Mesenteric fat pad (tissue), 1 donor: ENCODE measurements at places on chromosomes 11 and 22. TPM values are rescaled to one million over a fixed set of nuclear protein-coding genes. Genes with fewer than 3 reads are reported as not detected.
A peak's percentile ranks its signal among the peaks of the same experiment; 100 is the strongest.

KLHDC7B gene
- total RNA-seq, result 0.10 TPM

DNA sequence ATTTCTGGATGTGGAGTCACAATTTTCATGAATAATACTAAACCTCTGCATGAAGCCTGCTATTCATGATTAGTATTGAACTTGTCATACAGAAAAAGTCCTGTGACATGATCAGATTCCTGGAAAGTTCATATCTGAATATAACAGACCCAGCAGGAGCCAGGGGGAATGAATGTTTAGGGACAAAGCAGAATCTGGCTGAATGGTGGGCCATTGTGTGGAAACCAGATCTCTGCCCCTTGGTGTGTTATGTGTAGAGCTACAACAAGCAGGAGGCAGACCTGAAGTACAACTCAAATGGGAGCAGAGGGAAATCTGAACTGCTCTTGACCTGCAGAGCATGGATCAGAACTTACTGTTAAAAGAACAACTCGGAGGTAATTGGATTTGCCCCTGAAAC is 30.3 kb downstream of the KREMEN1 start:
- DNase-seq, result no peak

DNA sequence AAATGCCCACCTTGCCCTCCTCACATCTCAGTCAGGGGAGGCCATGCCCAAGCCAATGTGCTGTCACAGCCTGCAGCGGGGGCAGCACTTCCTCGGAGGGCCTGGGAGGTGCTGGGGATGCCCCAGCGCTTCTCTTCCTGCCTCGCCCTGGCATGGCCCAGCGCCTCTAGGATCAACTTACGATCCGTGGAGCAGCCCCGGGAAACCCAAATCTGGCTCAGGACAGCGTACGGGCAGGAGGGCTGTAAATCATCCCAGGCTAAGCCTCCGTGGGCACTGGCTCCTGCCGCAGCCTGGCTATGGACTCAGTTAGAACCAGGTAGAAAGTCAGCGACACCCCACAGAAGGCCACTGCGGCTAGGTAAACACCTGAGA is 60.9 kb upstream of the EMID1 start:
- DNase-seq, result peak; percentile 83

DNA sequence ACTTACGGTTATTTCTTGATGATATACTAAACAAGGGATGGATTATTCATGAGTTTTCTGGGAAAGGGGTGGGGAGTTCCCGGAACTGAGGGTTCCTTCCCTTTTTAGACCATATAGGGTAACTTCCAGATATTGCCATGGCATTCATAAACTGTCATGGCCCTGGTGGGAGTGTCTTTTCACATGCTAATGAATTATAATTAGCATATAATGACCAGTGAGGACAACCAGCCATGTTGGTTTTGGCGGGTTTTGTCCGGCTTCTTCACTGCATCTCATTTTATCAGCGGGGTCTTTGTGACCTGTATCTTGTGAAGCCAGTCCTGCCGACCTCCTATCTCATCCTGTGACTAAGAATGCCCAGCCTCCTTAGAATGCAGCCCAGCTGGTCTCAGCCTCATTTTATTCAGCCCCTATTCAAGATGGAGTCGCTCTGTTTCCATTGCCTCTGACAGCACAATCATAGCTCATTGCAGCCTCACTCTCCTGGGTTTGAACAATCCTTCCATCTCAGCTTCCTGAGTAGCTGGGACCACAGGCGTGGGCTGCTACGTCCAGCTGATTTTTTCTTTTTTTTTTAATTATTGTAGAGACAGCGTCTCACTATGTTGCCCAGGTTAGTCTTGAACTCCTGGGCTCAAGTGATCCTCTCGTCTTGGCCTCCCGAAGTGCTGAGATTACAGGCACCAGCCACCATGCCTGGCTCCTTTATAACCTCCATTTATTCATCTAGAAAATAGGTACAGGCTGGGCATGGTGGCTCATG is 52.6 kb upstream of the EMID1 start:
- DNase-seq, result peak; percentile 2

DNA sequence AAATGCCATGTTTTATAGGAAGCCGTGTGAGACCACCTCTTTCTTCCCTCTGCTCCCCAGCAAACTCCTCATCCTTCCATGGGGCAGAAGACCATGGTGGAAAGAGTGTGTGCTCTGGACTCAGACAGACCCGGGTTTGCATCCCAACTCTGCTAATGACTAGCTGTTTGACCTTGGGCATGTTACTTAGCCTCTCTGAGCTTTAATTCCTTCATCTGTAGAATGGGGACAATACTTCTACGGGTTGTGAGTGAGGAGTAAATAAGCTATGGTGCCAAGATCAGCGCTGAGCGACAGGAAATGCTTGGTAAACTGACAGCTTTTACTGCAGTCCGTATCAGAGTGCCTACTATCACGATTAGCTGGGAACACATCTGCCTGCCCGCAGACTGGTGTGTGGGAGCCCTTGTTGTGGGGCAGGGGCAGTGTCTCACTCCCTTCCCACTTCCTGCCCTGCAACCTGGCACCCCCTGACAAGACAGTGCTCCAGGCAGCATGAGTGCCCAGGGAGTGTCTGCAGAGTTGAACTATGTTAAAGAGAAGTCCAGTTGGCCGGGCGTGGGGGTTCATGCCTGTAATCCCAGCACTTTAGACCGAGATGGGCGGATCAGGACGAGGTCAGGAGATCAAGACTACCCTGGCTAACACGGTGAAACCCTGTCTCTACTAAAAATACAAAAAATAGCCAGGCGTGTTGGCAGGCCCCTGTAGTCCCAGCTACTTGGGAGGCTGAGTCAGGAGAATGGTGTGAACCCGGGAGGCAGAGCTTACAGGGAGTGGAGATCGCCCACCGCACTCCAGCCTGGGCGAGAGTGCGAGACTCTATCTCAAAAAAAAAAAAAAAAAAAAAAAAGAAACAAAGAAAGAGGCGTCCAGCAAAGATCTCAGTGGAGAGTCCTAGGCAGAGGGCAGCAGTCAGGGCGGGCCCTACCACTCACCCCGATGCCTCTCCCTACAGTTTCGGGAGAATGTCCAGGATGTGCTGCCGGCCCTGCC is 2.2 kb downstream of the SEC14L2 start:
- DNase-seq, result no peak

DNA sequence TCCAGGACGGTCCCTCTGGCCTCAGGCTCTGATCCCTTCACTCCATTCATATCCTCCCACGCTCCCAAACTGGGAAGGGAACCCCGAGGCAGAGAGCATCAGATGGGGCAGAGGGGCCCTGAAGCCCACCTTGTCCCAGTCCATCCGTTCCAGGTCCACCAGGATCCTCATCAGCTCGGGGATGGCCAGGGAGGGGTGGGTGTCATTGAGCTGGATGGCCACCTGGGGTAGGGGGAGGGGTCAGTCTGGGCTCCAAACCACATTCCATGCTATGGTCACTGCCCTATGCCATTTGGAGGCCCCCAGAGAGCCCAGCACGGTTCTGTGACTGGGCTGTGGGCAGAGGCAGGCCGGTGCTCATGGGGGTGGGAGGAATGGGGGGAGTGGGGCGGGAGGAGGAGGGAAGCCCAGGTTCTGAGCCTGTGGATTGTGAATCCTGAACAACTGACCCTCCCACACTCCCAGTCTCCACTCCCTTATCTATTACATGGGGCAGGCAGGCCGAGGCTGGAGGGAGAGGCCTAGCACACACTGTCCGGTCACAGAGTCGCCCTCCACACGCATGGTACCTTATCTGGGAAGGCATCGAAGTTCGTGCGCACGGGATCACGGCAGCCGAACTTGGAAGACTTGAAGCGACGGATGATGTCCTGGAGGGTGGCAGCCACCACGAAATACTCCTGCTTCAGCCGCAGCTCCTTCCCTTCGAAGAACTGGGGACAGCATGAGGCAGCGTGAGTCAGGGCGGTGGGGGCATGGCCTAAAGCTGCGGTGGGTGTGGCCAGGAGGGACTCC is 5.5 kb downstream of the PYGM start:
- peak; percentile 43 for DNase-seq

DNA sequence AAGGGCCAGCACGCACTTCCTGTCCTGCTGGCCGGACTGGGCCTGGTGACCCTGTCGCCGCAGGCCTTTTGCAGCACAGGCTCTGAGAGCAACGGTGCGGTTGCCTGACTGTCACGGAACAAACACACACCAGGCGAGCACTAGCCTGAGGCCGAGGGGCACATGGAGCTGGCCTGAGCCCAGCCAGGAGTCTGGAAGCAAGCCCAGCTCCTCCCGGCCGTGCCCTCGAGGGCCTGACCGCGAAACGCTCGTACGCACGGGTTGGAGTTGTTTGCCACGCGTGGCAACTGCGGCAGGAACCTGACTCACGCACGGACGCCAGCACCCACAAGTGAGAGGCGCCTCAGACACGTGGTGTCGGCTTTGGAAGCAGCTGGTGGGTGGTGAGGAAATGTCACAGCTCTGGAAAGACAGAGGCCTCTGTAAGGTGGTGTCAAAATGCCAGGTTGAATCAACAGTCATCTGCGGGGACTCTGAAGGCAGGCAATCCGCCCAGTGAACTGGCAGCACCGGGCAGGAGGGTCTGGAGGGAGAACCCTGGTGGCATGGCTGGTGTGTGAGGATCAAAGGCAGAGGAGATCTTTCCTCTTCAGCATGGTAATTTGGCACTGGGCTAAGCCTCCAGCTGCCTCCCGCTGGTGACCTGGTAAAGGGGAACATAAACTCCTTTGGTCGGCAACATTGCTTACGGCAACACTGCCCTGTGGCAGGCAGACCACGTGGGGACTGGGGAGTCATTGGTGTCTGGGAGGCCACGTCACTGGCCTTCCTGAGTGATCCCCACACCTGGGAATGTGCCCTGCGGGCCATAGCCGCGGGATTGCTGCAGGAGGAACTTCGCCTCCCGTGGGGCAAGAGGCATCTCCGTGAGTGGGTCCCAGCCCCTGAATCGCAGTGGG is 15.3 kb upstream of the IL17REL start:
- DNase-seq, result peak; percentile 88

DNA sequence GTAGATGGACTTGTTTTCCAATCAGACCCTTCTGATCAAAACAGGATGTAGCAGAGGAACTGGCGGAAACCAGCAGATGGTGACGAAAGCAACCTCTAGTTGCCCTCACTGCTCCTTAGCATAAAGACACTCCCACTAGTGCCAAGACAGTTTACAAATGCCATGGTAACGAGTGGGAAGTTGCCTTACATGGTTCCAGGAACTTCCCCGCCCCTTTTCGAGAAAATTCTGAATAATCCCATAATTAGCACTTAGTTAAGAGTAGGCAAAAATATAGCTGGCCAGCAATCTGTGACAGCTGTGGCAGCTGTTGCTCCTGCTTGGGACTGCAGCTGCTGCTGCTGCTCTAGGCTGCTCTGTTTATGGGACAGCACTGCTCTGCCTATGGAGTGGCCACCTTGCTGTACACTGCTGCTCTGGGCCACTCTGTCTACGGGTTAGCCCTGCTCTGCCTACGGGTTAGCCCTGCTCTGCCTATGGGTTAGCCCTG is 33.4 kb upstream of the SORL1 start:
- no peak for DNase-seq

DNA sequence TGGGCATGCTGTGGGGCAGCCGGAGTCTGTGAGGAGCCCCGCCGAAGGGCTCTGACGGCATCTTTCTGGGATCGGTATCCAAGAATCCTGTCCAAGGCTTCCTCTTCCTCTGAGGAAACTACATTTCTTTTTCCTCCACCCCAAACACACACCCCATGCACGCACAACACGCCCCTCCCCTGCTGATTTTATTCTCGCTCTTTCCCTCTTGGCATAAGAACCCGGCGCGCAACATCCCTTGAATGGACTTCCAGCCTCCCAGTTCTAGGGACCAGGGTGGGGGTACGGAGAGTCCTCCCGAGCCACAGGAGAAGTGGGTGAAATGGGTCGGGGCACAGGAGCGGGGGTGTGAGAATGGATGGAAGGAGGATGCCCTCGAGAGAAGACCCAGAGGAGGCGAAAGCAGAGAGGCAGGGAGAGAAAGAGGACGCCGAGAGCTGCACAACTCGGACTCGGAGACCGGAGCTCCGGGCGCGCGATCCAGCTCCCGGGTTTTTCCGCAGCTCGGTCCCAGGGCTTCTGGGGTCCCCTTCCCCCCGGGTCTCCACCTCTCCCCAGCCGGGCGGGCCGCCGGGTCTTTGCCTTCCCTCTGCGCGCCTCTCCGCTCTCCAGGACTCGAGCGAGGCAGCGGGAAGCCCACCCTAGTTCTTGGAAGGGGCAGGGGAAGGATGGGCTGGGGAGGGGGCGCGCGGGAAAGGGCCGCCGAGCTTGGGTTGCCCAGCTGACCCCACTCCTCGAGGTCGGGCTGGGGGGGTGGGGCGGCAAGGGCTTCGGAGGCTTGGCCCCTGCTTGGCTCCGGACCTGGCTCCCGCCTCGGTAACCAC is 1.5 kb upstream of the LARGE1 start:
- no peak for DNase-seq

DNA sequence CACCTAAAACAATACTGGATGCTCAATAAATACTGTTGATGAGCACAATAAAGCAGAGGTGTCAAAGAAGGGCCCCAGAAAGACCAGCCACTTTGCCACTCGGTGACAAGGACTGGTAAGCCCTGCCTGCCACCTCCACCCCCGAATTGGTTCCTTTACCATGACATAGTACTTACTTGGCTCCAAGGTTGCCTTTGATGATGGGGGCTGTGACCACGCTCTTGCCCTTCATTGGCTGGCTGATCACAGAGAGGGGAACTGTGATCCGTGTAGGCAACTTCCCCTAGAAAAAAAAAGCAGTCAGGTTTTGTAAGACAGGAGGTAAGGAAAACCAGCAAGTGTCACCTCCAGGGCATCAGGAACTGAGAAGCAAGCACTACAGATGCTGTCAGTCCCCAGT is 29.7 kb downstream of the NFRKB start:
- DNase-seq, result no peak

DNA sequence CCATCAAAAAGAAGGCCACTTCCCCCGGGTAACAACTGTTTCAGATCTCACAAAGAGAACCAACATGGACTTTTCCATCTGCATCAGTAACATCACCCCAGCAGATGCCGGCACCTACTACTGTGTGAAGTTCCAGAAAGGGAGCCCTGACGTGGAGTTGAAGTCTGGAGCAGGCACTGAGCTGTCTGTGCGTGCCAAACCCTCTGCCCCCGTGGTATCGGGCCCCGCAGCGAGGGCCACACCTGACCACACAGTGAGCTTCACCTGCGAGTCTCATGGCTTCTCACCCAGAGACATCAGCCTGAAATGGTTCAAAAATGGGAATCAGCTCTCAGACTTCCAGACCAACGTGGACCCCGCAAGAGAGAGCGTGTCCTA is 3.7 kb downstream of the SEC14L6 start:
- no peak for DNase-seq

DNA sequence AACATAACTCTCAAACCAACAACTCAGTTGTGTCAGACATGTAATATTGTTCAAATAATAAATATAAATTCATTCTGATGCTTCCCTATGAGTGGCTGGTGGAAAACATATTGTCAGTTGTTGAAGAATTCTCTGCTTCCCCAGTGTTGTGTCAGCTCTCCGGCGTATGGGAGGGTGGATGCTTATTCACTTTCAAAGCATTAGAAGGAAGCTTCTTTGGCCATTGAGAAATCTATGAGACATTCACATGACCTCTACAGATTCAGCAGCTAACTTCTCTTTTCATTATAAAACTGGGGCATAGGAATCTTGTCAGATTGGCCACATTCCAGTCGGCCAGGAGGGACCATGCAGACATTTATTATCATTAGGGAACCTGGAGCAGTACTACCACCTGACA is 2.9 kb downstream of the OR51V1 start:
- no peak for DNase-seq
